ENCODE measurements at places on chromosomes 4 and X. TPM values are rescaled to one million over a fixed set of nuclear protein-coding genes. Genes with fewer than 3 reads are reported as not detected.

The CNGA1 gene
- not detected for total RNA-seq

The ITGB1BP2 gene
- total RNA-seq = 0.40 TPM

The EVC2 gene
- 6.3 TPM for total RNA-seq

DNA sequence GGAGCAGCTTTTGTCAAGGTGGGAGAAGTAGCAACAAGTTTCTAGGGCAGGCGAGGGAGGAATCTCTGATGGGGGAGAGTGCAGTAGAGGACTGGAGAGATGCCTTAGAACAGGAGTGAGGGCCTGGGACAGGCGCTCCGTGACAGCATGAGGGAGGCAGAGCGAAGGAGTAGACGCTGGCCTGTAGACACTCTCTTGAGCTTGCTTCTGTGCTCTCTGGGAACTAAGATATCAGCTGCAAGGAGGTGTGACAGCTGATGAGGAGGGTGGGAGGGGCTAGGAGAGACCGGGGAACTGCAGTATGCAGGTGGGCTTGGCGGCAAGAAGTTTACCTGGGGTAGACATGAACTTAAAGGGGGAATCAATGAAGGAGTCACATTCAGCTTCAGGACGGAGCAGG is 35.7 kb downstream of the MECP2 start:
- no peak for DNase-seq

GRCh38 chr4:149164282-149164681 is 651.4 kb downstream of the IQCM start:
- DNase-seq = peak; percentile 46

- DNase-seq = peak; percentile 77
These were observed 41.6 kb downstream of the ARHGAP10 start for GRCh38 chr4:147773261-147774184.
